ENCODE measurements at places on chromosomes 4 and X. TPM values are rescaled to one million over a fixed set of nuclear protein-coding genes. Genes with fewer than 3 reads are reported as not detected.
A peak's percentile ranks its signal among the peaks of the same experiment; 100 is the strongest.

- no peak for DNase-seq
Measured at GRCh38 chr4:140255927-140256326, 101.9 kb upstream of the MAML3 start.

SCD5 gene
- 506 TPM for polyA plus RNA-seq

GRCh38 chrX:10079231-10079630, 77.5 kb upstream of the CLCN4 start:
- no peak for DNase-seq

GRCh38 chr4:5991405-5991804, 26.8 kb downstream of the C4orf50 start:
- no peak for DNase-seq

DNA sequence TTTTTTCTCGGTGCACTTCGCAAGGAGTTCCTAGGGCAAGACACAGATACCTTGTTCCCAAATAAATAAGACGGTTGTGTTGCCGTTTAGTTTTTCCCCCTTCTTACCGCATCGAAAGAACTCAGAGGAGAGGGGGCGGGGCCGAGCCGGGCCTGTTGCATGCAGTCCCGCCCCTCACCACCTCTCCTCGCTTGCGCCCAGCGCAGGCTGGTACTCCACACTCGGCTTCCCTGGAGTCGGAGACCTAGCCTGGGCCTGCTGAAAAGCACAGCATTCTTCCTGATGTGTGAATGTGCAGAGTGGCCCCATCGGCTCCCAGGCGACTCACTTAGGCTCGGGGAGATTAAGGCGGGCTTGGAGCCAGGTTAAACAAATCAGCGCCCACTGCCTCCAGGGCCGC, 26.1 kb upstream of the VMA21 start:
- no peak for DNase-seq

DNA sequence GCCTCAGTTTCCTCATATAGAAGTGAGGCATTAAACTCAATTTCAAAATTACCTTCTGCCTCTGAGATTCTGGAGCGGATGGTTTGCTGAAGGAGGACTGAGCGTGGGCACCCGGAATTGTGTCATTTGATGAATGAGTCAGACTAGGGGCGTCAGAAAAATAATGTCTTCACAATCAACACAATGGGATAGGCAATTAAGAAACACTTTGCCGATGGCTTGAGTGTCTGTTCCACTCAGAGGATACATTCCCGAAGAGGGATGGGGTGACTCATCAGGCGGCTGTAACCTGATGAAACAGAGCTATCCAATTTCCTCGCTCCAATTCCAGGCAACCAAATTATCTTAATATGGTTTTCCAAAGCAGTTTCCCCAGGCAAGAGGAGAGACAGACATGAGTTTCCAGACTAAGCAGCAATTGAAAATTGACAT, 1.2 kb upstream of the CHRNA9 start:
- no peak for DNase-seq

GRCh38 chr4:154973244-154974035, 192.4 kb downstream of the RBM46 start:
- DNase-seq: peak; percentile 85

DNA sequence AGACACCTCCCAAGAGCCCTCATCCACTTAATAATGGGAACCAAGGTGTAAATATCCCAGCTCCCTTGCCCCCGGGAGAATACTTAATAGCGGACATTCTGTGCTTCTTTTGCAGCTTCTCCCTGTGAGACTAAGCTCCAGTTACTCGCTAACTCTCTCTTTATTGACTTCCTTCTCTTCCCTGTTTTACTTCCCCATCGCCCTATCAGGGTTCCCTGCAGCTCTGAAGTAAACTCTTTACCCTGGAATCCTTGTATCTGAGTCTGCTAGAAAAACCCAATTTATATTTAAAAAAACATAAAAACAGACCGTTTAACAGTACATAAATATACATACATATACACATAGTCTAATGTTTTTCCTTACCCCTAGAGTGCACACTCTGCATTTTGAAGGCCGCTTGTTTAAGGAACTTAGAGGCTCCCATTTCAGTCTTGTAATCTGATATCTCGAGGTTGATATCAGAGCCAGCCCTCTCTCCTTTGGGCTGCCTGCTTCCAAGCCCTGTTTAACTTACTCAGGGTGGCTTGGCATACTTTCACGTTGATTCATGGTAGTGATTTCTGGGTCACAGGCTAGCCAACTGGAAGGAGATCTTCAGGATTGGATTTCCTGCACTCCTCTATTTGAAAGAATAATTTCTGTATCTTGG, 177.4 kb upstream of the SCML1 start:
- no peak for DNase-seq

- no peak for DNase-seq
Measured at GRCh38 chr4:139419388-139419914, 34.5 kb upstream of the RAB33B start.

DNA sequence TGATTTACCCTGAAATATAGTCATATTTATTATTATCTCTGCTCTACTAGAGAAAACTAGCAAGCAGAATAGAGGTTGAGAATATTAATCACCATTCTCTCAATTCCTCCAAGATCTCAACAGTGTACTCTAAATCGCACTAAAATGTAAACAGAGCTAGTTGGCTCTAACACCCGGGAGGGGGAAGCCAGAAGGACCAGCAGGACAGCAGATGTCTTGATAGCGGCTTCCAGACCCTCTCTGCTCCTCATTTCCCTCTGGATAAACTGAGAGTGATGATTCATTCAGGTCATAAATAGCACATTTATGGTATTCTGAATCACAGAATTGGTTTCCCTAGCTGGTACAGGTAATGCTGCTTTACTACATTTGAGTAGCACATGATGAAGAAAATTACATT, 82.5 kb downstream of the TBC1D9 start:
- no peak for DNase-seq

GRCh38 chr4:90281541-90282355, 154.6 kb downstream of the CCSER1 start:
- DNase-seq: no peak

- no peak for DNase-seq
Measured at GRCh38 chrX:23745786-23746185, 2.7 kb upstream of the ACOT9 start.

DNA sequence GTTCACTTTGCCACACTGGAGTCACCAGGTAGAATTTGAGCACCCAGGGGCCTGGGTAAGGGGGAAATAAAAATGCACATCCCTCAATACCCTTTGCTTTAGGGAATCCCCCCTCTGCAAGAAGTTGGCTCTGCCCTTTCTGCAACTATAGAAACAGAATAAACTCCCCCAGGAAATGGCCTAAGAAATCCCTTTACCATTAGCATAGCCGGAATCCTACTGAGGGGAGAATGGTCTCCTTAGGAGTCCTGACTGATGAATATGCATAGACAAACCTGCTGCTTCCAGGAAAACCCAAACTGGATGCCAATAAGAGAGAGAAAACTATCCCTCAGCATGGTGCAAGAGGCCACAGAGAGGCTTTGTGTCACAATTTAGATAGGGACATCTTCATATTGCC, 11.0 kb downstream of the EFHC2 start:
- no peak for DNase-seq

DNA sequence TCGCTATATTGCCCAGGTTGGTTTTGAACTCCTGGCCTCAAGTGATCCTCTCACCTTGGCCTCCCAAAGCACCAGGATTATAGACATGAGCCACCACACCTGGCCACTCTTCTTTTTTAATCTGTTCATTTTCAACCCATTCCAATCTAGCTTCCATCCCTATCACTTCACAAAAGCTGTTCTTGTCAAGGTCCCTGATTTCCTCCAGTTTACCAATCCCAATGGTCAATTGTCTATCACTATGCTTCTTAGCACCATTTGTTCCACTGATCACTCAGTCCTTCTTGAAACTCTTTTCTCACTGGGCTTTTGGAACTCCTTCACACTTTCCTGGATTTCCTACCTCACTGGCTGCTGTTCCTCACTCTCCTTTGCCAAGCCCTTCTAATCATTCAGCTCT, 38.6 kb downstream of the PRPS1 start:
- no peak for DNase-seq

- DNase-seq: no peak
Measured at GRCh38 chrX:103347682-103348397, 8.5 kb upstream of the TCEAL9 start.

STK32B gene
- 25.5 TPM for polyA plus RNA-seq

DNA sequence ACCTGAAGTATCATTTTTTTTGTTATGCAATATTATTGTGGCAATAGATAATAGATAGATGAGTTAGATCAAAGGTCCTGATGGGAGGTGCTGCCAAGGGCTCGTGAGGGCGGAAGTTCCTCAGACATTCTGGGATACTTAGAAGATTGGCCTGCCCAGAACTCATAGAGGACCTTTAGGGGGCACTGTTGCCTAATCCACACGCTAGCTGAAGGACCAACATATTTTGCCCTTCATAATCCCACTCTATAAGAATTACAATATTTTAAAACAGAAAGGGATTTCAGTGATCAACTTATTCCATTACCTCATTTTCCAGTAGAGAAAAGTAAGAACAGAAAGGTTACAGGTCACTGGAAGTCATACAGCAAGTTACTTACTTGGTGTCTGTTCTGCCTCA, 22.9 kb upstream of the COX7B2 start:
- DNase-seq: no peak

GRCh38 chr4:111923786-111924185, 221.5 kb upstream of the FAM241A start:
- DNase-seq: no peak

CRLF2 gene
- polyA plus RNA-seq: not detected

DNA sequence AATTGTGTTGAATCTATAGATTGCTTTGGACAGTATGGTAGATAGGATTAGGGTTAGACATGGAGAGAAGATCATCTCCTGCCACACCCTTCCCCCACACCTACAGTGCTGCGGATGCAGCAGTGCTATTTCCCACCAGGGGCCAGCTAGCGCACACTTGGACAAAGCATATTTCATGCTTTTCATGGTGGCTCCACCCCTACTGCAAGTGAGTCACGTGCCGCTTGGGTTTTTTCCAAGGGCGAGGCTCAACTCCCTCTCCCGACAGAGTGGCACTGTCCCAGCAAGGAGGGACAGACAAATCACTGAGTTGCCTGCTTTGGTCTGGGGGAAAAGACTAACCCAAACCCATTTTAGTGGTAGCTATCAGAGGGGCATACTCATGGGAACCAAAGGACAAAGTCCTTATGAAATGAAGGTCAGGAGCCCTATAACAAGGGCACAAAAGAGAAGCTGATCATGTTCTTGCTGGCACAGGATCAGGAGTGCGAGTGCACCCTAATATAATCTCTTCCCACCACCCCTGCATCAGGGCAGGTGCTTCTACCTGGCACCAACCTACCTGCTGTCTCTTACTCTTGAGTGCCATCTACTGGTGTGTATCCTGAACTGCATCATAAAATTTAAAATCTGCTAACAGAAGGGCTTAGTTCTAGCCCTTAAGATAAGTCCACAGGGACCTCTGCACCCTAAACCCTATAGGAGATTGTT, 55.1 kb upstream of the PGAM4 start:
- no peak for DNase-seq

GRCh38 chrX:22105231-22105630, 73.1 kb downstream of the PHEX start:
- no peak for DNase-seq

GUCY1A1 gene
- 34.5 TPM for polyA plus RNA-seq

ARMCX6 gene
- 64.5 TPM for polyA plus RNA-seq

DNA sequence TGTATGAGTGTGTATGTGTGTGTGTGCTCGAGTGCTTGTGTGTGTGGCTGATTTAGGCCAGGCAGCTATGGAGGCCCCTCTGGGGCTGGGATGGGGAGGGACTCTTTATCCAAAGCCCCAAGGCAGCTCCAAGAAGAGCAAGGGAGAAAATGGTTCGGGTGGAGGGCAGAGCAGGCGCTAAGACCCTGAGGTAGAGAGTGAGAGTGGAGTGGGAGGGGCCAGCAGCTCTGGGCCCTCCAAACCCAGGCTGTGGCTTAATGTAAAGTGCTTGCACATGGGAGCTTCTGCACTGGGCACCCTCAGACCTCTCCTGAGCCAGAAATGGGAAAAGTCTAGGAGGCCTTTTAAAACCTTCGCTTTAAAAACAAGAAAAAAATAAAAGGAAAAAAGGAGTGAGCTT, 233.5 kb upstream of the PSAPL1 start:
- DNase-seq: no peak

SMIM43 gene
- polyA plus RNA-seq: 0.81 TPM

DNA sequence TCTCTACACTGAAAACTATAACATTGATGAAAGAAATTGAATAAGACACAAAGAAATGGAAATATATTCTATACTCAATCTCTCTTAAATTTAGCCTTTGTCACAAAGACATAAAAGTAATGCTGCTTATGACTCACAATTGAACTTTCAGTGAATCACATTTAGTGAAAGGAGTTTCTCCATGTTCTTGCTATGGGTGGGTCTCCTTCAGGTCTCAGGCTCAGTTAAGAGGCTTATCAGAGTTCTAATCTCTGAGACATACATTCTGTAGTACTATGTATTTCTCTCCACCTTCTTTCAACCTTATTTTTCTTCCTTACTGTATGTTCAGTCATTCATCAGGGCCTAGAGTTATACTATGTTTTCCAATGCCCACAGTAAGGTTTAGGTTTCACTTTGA, 220.9 kb downstream of the DTHD1 start:
- no peak for DNase-seq

GRCh38 chr4:139915037-139915436, 238.9 kb downstream of the MAML3 start:
- no peak for DNase-seq

DNA sequence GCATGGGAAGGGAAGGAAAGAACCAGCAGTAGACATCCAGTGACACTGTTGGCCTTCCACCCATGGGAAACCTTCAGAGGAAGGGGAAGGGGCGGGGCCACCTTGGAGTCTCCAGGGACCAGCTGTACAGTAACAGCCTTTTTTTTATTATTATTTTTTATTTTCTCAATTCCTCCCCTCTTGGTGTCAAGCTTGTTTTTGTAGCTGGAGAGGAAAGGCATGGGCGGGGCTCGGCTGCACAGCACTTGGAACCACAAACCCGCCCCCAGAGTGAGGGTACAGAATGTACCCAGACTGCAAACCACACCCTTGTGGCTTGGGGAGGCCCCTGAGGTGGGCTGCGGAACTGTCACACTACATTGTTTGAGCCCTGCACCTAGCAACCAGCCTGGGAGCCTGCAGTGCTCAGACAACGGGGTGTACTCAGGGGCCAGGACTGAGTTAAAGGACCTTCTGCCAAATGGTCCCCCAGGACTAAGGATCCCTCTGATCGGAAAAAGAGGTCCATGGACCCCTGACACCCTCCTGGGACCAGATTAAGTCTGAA, 45.7 kb downstream of the PRPS1 start:
- DNase-seq: no peak

- no peak for DNase-seq
Measured at GRCh38 chr4:2831611-2832308, 11.9 kb upstream of the ADD1 start.

DNA sequence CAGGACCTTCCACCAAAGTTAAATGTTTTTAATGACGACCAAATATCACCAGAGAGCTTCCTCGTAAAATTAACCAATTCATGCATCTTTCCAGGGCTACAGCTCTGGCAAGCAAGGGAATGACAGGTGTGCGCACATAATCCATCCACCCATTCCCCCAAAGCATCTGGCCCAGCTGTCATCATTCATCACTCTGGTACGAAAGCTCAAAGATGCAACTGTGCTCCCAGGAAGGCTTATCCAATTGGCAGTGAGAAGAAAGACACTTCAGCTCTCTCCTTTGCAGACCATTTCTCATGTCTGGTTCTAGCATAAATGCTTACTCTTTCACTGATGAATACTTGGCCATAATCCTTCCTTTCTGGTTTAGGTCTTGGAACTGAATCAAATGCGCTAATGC, 139.2 kb downstream of the NSUN7 start:
- DNase-seq: no peak

GRCh38 chrX:17415242-17415810, 40.3 kb downstream of the NHS start:
- DNase-seq: peak; percentile 8

GRCh38 chr4:166091146-166091545, 218.1 kb downstream of the TLL1 start:
- no peak for DNase-seq

GRCh38 chr4:70783096-70783495, 56.6 kb downstream of the GRSF1 start:
- DNase-seq: no peak

Measured in spinal cord (tissue), 10 donors.